Bone marrow (tissue), 2 donors: ENCODE measurements at places on chromosomes 3 and 15.

- DNase-seq: no peak
Measured at GRCh38 chr3:89320186-89320585, 212.8 kb downstream of the EPHA3 start.

DNA sequence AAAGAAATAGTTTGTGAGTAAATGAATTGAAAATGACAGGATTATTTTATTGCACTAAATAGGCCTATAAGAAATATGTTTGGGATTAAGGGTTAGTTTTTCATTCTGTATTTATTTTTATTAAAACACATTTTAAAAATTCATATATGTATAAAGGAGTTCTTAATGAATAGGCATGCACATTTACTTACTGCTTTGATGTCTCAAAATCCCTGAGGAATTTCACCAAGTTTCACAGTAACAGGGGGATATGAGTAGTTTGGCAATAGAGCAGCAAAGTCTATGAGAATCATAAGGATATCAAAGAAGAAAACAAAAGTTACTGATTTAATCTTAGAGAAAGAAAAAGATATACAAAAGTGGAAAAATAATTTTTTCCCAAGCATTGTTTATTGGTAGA, 411.7 kb downstream of the NAALADL2 start:
- no peak for DNase-seq

- peak; percentile 85 for DNase-seq
Measured at GRCh38 chr3:169759256-169759655, 5.6 kb downstream of the TERC start.

DNA sequence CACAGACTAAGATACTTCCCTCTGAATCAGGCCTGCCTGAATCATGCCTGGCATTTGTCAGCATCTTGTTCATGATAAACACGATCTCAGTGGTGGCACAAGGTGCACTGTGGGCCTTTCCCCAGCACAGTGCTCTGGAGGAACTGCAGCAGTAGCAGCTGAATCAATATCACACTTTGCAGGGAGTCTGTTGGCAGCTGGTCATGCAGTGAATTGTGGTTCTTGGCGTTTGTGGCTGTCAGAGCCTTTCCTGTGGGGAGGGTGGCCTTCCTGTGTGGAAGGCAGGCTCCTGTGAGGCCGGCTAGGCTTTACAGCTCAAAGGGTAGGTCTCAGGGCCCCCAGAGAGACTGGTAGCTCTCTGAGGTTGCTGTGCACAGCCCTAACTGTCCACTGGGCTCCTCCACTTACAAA, 54.4 kb upstream of the TLE3 start:
- DNase-seq: no peak

DNA sequence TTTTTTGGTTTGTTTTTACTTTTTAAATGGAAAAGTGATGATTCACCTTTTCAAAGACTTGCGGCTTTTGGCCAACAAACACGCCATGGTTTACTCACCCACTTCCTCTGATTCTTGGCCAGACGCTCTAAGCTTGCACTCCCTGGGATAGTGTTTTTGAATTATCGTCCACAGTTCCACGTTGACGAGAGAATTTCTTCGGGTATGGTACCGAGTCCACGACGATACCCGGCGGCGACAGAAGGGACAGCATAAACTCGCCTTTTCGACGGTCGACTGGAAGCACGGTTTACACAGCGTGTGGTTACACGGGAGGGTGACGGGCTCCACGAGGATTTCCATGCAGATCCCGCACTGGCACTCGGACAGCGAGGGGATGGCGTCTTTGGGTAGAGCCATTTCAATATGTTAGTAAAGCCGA, 783 bp downstream of the RNF168 start:
- peak; percentile 82 for DNase-seq

GRCh38 chr3:11739123-11739522, 95.4 kb upstream of the VGLL4 start:
- no peak for DNase-seq

DNA sequence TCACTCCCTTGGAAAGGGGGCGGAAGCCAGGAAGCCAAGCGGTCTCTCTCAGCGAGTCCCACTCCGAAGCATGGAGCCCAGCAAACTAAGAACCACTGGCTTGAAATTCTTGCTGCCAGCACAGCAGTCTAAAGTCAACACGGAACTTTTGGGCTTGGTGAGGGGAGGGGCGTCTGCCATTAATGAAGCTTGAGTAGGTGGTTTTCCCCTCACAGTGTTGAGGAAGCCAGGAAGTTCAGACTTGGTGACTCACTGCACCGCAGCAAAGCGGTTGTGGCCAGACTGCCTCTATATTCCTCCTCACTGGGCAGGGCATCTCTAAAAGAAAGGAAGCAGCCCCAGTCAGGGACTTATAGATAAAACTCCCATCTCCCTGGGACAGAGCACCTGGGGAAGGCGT, 665.4 kb upstream of the CBLB start:
- DNase-seq: peak; percentile 91

GRCh38 chr15:48402427-48403177, 71.4 kb downstream of the DUT start:
- no peak for DNase-seq

- DNase-seq: no peak
Measured at GRCh38 chr3:31613654-31614053, 80.9 kb downstream of the STT3B start.

DNA sequence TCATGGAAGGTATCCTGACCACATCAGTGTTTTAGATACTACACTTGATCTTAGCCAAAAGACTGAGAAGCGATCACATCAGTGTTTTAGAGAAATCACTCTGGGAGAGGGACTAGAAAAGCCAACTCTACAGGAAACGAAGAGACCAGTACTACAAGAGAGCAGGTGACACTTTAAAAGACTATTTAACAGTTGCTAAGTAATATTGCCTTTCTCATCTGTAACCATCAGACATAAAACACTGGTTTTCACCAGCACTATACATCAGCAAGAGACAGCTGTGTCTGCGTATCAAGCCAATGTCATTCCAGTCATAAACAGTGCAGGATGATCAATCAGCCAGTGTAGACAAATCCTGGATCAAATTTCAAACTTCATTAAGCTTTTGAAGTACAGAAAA, 66.7 kb downstream of the GLB1 start:
- DNase-seq: no peak

- peak; percentile 23 for DNase-seq
Measured at GRCh38 chr3:107599772-107600145, 77.0 kb downstream of the BBX start.

GRCh38 chr15:79724312-79724711, 172.5 kb downstream of the MTHFS start:
- DNase-seq: no peak

GRCh38 chr3:22474706-22475445, 723.9 kb upstream of the ZNF385D start:
- no peak for DNase-seq

DNA sequence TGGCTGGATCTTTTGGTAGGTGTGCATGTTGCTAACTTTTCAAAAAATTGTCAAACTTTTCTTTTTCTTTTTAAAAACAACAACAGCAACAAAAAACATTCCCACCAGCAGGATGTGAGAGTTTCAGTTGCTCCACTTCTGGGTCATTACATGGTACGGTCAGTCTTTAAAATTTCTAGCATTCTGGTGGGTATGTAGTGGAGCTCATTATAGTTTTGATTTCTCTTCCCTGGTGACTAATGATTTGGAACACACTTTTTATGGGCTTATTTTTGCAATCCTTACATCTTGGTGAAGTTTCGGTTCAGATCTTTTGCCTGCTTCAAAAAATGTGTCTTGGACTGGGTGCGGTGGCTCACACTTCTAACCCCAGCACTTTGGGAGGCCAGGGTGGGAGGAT, 19.3 kb downstream of the ATP1B3 start:
- no peak for DNase-seq

- DNase-seq: no peak
Measured at GRCh38 chr15:85838655-85839054, 43.9 kb upstream of the KLHL25 start.

DNA sequence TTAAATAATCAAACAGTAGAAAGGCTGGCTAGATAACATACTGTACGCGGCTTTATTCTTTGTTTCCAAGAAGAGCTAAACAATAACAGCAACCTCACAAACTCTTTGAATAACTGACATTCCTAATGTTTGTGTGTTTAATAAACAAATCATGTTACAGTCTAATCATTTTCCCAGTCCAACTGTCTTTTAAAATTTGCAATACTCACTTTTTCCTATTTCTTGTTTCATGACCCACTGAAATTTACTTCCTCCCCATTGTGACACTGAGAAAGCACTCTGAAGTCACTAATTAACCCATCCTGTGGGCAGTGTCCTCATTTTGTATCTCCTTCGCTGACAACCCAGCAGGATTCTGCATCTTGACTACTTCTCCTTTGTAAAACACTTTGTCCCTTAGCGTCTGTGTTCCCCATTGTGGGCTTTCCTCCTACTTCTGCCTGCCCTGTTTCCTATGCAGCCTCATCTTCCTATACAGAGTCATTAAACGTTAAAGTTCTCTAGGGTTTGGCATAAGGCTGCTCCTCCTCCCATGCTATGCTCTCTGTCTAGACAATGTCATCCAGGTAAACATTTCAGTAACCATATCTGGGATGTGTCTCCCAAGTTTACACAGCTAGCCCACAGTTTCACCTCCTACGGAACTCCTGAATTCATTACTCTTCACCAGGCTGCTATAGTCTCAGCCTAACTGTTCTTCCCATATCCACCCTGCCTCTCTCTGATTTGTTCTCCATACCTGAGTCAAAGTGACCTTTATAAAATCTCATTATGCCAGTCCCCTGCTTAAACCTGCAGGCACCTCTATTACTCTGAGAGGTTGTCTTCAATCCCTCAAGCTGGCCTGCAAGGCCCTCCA, 148.9 kb downstream of the GREM1 start:
- no peak for DNase-seq

DNA sequence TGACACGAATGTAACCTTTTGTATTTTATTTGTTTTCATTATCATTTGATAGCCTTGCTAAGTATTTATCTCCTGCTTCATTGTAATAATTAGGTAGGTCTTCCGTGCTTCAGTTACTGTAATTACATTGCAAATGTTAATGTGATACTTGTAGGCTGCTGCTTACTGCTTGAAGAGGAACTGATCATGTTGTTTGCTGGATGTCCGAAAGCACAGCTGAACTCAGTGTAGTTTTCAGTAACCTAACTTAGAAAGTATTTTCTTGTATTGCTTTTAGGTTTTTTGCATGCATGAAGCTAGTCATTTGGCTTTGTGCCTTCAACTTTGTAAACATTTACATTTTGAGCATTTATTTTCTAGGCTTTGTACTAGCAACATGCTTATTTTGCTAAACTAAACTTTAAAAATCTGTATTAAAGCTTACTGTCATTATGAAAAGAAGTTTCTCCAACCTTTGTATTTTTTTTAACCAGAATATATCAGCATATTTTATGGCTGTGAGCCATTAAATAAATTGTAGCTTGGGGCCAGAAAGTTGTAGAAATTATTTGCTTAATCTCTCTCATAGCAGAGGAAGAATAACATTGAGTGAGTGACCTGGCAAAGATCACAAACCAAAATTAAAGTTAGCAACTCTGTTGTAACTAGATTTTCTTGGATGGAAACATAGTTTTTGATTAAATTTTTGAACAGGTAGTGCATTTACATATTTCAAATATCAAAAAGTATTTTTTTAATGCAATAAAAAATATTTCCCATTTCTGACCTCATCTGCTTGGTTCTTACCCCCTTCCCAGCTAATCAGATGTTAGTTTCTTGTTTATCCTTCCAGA, 30.7 kb downstream of the SACM1L start:
- no peak for DNase-seq

DNA sequence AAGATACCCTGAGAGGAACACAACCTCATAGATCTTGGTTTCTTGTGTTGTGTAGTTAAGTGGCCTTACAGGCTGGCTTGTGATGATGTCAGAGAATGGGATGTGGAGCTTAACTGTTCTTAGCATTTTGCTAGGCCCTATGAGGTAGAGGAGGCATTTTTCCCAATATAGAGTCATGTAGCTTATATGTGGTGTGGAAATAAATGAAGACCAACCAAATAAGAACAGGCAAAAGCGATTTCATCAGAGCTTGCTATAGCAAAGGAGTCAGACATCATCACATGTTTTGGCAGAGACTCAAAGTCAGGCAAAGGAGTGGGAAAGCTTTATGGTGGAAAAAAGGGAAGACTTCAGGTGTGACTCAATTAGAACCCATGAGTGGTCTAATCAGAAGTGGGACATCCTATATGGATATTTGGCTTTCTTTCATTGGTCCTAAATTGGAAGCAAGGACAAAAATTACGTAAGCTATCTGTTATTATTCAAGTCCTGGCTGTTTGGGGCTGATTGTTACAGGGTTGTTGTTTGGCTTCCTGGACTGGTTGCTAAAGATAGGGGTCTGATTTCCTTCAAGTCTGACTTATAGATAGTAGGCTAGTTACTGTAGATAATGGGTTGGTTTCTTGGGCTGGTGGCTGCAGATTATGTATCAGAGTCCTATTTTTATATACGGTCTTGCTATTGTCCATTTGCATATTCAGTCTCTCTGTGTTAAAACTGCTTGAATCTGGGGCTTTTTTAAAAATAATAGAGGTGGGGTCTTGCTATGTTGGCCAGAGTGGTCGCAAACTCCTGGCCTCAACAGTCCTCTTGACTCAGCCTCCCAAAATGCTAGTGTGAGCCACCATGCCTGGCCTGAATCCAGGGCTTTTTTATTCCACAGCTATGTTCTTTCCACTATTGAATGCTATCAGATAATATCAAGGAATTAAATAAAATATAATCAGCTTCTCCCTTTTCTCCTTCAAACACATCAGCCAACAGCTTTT, 30.3 kb upstream of the SETD2 start:
- DNase-seq: no peak

DNA sequence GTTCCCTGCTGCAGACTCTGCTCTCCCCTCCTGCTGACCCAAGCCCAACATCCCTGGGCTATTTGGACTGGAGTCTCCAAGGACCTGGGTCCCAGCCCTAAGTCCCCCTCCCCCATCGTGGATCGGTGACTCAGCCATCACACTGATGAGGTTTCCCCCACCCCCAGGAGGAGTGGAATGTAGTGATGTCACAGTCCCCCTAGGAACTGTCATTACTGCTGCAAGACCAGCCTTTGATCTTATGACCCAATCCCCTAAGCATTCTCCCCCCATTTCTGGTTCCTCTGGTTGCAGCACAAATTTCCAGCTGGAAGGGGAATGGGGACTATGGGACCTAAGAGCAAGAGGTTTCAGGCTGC, 63.4 kb upstream of the CSPG4 start:
- DNase-seq: no peak

DNA sequence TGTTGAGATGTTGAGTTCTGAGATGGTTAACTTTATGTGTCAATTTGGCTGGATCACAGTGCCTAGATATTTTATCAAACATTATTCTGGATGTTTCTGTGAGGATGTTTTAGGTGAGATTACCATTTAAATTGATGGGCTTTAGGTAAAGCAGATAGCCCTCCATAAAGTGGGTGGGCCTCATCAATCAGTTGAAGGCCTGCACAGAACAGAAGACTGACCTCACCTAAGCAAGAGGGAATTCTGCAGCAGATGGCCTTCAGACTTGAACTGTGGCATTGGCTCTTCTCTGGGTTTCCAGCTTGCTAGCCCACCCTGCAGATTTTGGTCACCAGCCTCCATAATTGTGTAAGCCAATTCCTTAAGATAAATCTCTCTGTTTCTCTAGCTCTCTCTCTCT, 260.4 kb upstream of the VEPH1 start:
- no peak for DNase-seq

GRCh38 chr3:79086514-79086913, 681.3 kb downstream of the ROBO1 start:
- no peak for DNase-seq

- DNase-seq: no peak
Measured at GRCh38 chr3:59245300-59245858, 195.6 kb upstream of the CFAP20DC start.

GRCh38 chr3:150248116-150248887, 159.8 kb upstream of the TSC22D2 start:
- no peak for DNase-seq

- DNase-seq: no peak
Measured at GRCh38 chr3:77096966-77097890, 57.3 kb downstream of the ROBO2 start.
